ENCODE measurements at places on chromosomes 3 and 15. TPM values are rescaled to one million over a fixed set of nuclear protein-coding genes. Genes with fewer than 3 reads are reported as not detected.

BLOC1S6 gene
- total RNA-seq: 29.3 TPM

WDR76 gene
- 76.8 TPM for total RNA-seq

CCDC9B gene
- 1.0 TPM for total RNA-seq

LZTFL1 gene
- total RNA-seq: 6.3 TPM

GRCh38 chr3:143658116-143658515 lies 190.2 kb downstream of the SLC9A9 start:
- H3K36me3 ChIP-seq: no peaks in the 10 kb centered on the region
- no peaks in the 10 kb centered on the region for H3K27me3 ChIP-seq
- H3K27ac ChIP-seq: no peak overlapping the region
- H3K4me1 ChIP-seq: no peaks in the 10 kb centered on the region
- no peak overlapping the region for H3K4me3 ChIP-seq

- no peaks in the 10 kb centered on the region for H3K4me1 ChIP-seq
- no peaks in the 10 kb centered on the region for H3K27me3 ChIP-seq
Measured at GRCh38 chr3:126870608-126871210, 112.2 kb upstream of the PLXNA1 start.

DNA sequence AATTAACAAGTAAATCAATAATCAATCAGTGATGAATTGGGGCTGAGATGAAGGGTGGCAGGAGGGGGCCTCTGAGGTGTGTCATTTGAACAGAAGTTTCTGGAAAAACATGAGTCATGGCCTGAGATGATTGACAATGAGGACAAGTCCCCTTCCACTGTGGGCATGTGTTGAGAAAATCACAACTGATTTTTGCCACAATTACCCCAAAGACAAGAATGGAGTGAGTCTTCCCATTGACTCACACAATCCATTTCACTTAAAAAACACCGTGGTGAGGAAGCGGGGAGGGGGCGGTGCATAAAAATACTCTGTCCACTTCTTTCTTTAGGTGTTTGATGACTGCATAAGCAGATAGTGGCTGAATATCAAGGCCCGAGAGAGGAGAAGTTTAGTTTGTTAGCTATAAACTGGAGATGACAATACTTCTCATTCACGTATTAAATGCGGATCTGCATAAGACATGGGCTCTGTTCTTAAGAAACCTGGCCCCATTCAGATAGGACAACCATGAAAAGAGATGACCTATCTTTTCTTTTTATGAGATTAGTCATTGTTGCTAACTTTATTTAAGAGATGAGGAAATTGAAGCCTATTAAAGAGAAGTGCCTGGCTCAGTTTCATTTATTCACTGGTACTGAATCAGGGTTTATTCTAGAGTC lies 34.7 kb downstream of the SHC4 start:
- DNase-seq: peak; percentile 24
- H3K4me1 ChIP-seq: peaks cover 26% of the 10 kb centered on the region
- H3K27me3 ChIP-seq: peaks cover 8% of the 10 kb centered on the region
- H3K36me3 ChIP-seq: no peaks in the 10 kb centered on the region
- H3K27ac ChIP-seq: no peak overlapping the region

- peaks cover 7% of the 10 kb centered on the region for H3K36me3 ChIP-seq
- DNase-seq: no peak
- no peak overlapping the region for H3K4me3 ChIP-seq
- H3K27me3 ChIP-seq: no peaks in the 10 kb centered on the region
- H3K27ac ChIP-seq: no peak overlapping the region
- peaks cover 60% of the 10 kb centered on the region for H3K4me1 ChIP-seq
Measured at GRCh38 chr3:171563298-171563697, 103.1 kb upstream of the TNIK start.

DNA sequence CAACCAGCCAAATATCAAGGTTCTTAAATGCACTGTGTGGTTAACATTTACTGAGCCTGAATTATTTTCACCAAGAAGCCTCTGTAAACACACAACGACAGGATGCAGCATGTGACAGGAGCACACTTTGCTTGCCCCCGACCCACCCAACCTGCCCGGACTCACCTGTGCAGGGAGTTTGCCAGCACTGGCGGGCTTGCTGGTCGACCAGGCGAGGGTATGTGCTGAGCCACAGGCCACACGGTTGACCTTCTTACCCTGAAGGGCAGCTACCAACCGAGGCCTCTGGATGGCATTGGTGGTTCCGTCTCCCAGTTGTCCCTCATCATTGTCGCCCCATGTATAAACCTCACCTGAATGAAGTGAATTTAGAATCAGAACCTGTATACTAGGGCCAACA lies 25.7 kb upstream of the OCA2 start:
- peaks cover 25% of the 10 kb centered on the region for H3K36me3 ChIP-seq
- no peak overlapping the region for H3K4me3 ChIP-seq

DNA sequence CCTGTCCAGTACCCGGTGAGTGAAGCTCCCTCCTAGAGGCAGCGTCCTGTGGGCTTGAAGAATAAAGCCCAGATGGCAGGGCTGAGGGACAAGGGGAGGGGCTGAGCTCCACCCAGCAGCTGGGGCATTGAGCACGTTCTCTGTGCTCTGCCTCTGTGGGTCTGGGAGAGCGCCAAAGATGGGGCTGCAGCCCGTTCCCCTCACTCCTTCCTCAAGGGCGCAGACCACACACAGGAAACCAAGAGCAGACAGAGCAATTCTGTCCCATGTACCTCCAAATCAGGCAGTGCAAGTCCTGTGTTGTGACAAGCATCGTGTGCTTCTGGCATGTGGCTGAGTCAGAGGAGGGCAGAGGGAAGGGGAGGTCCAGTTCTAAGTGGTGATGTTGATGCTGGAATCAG lies 15.7 kb upstream of the KIF23 start:
- H3K36me3 ChIP-seq: no peaks in the 10 kb centered on the region
- no peak for DNase-seq
- no peak overlapping the region for H3K27ac ChIP-seq
- no peak overlapping the region for H3K4me3 ChIP-seq
- H3K27me3 ChIP-seq: peaks cover 6% of the 10 kb centered on the region

- H3K4me3 ChIP-seq: no peak overlapping the region
- H3K27ac ChIP-seq: no peak overlapping the region
Measured at GRCh38 chr15:61659566-61660190, 400.6 kb downstream of the VPS13C start.

- no peaks in the 10 kb centered on the region for H3K4me1 ChIP-seq
- no peak overlapping the region for H3K27ac ChIP-seq
- no peak overlapping the region for H3K4me3 ChIP-seq
- H3K27me3 ChIP-seq: peaks cover 15% of the 10 kb centered on the region
- no peak for DNase-seq
Measured at GRCh38 chr3:133289322-133289721, 110.5 kb upstream of the BFSP2 start.

GRCh38 chr3:129017484-129017899 lies 16.4 kb downstream of the EFCC1 start:
- H3K4me3 ChIP-seq: no peak overlapping the region
- H3K27me3 ChIP-seq: no peaks in the 10 kb centered on the region
- peaks cover 40% of the 10 kb centered on the region for H3K4me1 ChIP-seq
- no peak for DNase-seq
- H3K27ac ChIP-seq: peak overlapping the region; percentile 98

- H3K27me3 ChIP-seq: no peaks in the 10 kb centered on the region
- H3K36me3 ChIP-seq: no peaks in the 10 kb centered on the region
- no peak overlapping the region for H3K4me3 ChIP-seq
Measured at GRCh38 chr15:96220657-96221056, 109.8 kb upstream of the NR2F2 start.

GRCh38 chr15:99099661-99100060 lies 5.2 kb upstream of the SYNM start:
- no peaks in the 10 kb centered on the region for H3K36me3 ChIP-seq
- peaks cover 6% of the 10 kb centered on the region for H3K4me1 ChIP-seq
- no peak for DNase-seq

DNA sequence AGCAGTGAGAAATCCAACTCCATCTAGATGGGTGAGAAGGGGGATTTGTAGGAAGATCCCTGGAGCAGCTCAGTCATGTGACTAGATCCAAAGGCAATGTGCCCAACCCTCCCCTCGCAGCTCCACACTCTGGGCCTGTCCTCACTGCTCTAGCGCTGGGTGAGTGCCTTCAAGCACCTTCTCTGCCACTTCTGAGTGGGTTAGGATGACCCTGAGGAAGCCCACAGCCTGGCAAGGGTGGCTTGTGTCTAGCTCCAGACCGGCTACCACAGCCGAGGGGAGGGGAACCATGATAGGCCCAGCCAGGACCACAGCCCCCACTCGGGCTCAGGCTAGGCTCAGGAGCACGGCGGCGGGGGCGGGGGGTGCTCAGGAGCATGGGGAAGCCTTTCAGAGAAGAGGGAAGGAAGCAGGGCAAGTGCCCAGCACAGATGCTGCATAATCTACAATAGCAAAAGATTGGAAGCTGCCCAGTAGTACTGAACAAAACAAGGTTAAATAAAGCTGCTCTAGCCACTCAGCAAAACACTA lies 1.7 kb downstream of the SPATA12 start:
- H3K4me1 ChIP-seq: peaks cover 11% of the 10 kb centered on the region
- H3K27ac ChIP-seq: no peak overlapping the region
- DNase-seq: no peak
- no peaks in the 10 kb centered on the region for H3K36me3 ChIP-seq

DNA sequence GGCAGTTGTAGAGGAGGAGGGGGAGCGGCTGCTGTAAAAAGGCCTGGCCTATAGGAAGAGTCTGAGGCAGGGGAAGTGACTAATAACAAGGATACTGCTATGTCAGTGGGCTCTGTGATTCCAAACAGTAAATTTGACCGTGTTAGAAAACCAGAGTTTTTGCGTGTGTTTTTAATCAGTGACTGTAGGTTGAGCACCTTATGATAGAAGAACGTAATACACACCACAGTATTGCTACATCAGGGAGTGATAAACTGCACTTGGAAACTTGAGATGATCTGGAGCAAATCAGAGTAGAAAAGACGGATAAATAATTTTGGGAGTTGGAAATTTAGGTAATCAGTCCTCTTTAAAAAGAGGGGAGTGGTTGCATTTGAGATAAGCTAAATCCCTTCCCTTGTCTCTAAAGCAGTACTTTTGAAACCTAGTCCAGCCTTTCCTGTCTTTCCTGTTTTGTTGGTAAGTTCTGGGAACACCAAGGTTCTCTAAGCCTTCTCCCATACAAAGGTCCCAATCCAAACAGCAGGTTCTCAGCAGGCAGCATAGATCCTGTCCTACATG lies 130.5 kb upstream of the NR2E3 start:
- no peak for DNase-seq
- peaks cover 31% of the 10 kb centered on the region for H3K4me1 ChIP-seq
- no peak overlapping the region for H3K4me3 ChIP-seq
